Ascending aorta (tissue), 2 donors: ENCODE measurements at places on chromosomes 4 and X.
A peak's percentile ranks its signal among the peaks of the same experiment; 100 is the strongest.

DNA sequence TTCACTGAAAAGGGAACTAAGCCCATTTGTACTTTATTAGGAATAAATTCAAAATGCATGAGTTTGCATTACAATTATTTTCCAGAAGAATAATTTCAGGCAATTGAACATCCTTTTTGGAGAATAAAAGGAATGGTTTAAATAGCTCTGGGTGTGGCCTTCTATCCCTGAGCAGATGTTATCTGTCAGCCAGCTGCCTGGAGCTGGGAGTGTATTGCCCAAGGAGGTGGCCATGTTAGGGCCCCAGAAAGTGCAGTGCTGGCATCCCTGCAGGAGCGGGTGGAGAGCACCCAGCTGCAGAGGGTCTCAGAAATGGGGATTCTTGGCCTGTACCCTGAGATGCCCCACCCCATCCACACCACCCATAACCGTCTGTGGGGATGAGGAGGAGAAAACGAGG lies 21.6 kb upstream of the VEGFD start:
- H3K27ac ChIP-seq, result no peak overlapping the region
- no peak overlapping the region for H3K4me3 ChIP-seq
- H3K4me1 ChIP-seq, result no peaks in the 10 kb centered on the region

DNA sequence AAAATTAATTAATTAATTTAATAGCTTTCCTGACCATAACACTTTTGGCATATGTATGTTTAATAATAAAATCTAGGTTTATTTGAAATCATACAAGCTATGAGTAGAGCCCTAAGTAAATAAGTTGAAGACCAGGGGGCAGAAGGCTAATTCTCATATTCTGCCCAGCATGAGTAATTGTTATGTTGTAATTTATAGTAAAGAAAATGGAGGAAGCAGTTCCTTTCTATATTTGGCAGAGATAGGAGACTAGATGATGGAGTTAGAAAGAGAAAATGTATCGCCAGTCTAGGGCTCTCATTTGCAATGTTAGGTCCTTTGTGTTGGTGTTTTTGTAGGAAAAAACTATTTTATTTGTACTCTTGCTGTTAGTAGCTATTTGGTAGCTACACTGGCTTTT lies 89.1 kb downstream of the FNIP2 start:
- no peak overlapping the region for H3K4me3 ChIP-seq
- H3K27ac ChIP-seq, result no peak overlapping the region
- no peaks in the 10 kb centered on the region for H3K27me3 ChIP-seq
- peaks cover 40% of the 10 kb centered on the region for H3K36me3 ChIP-seq
- no peaks in the 10 kb centered on the region for H3K4me1 ChIP-seq
- DNase-seq, result no peak

- H3K4me1 ChIP-seq, result no peaks in the 10 kb centered on the region
- DNase-seq, result no peak
- no peaks in the 10 kb centered on the region for H3K27me3 ChIP-seq
- H3K27ac ChIP-seq, result no peak overlapping the region
Measured at GRCh38 chr4:148415500-148415899, 26.7 kb downstream of the NR3C2 start.

DNA sequence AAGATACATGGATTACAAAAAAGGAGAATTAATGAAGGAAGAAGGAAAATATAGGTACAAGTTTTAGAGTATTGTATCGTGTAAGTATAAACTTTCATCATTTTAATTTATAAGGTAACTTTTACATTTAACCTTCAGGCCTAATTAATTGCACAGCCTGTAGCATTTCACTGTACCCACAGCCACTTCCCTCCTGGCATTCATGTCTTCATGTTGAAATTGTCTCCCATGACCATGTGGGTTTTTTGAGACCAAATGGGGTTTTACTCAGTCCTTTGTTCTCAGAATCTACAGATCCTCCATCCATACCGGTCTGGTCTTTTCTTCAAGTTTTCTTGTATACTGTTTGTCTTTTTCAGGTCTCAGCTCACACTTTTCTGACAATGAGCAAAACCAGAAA lies 194.3 kb upstream of the CLNK start:
- no peaks in the 10 kb centered on the region for H3K27me3 ChIP-seq
- H3K36me3 ChIP-seq, result no peaks in the 10 kb centered on the region
- DNase-seq, result no peak

DNA sequence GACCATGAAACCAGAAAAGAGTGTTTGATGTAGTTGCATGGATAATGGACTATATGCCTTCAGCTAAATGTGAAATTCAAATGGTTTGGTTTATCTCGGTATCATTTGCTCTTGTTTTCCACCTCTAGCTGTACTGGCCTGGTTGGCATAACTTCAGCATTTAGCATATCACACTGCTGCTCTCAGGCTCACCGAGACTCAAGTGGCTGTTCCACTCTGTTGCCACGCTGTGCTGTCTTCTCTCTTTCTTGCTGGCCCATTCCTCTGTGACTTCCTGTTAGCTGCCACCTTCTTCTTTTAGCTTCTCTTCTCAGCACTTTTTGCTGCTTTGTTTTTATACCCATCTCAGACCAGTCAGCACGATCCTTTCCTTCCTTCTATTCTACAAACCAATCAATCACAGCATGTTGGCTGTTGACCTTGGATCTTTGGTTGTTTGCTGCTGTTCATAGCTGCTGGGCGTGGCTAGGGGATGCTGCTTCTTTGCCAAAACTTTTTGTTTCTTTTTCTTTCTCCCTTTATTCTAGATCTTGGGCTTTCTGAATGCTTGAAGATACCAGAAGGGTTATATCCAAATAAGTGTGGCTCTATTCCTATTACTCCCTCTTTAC lies 24.0 kb downstream of the INTS6L start:
- H3K36me3 ChIP-seq, result no peaks in the 10 kb centered on the region
- no peaks in the 10 kb centered on the region for H3K4me1 ChIP-seq
- DNase-seq, result no peak
- H3K27ac ChIP-seq, result no peak overlapping the region
- peak overlapping the region; percentile 19 for H3K4me3 ChIP-seq

DNA sequence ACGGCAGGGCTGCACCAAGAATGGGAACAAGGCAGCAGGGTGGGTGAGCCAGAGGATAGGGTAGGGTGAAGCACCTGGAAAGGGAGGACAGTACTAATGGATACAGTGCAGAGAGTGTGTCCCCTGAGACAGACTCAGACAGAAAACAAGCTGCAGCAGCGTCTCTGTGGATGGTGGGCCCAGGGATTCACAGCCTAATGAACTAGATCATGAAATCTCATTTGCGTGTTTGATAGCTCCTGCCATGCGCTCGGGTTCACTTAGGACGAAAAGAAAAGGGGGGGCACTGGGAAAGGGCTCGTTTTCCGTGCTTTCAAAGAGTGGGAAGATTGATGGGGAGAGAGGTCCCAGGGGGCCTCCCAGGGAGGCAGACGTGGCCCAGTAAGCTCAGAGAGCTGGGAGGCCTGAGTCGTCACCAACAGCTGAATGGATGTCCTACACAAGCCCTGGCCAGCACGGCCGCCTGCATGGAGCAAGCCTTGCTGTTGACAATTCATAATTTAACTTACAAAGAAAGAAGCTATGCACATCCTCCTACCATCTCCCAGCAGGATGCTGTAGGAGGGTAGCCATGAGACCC lies 446.9 kb downstream of the BCOR start:
- no peak overlapping the region for H3K4me3 ChIP-seq
- no peaks in the 10 kb centered on the region for H3K36me3 ChIP-seq
- DNase-seq, result no peak

GRCh38 chrX:108165383-108166111 lies 74.0 kb downstream of the ATG4A start:
- H3K4me1 ChIP-seq, result no peaks in the 10 kb centered on the region
- H3K27me3 ChIP-seq, result no peaks in the 10 kb centered on the region

DNA sequence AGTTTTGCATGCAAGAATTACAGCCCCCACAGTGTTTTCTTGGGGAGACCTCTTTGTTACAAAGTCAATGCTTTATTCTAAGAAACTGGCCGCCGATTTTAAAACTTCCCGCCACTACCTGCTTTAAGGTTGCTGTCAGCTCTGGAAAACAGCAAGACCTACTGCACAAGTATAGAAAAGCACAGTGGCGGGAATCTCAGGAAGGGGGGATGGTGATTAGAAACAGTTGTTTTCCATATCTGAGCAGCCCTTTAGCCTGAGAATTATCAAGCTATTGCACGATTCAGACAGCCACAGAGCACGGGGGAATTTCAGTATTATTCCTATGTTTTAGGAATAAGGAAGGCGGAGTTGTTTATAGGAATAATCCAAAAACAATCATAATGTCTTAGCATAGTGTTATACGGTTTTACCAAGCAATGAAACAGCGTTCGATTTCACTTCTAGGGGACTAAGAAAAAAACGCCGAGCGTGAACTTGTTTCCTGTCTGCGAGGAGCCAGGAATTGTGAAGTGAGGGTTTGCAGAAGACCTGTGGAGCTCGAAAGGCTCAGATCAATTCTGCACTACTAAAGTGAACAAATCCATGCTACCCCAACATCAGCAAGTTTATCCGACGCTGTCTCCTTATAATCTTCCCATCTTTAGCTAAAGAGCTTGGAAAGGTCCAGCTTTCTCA lies 81.3 kb downstream of the HMGN5 start:
- peak overlapping the region; percentile 57 for H3K4me3 ChIP-seq
- DNase-seq, result no peak
- peak overlapping the region; percentile 29 for H3K27ac ChIP-seq
- no peaks in the 10 kb centered on the region for H3K4me1 ChIP-seq
- H3K27me3 ChIP-seq, result no peaks in the 10 kb centered on the region

DNA sequence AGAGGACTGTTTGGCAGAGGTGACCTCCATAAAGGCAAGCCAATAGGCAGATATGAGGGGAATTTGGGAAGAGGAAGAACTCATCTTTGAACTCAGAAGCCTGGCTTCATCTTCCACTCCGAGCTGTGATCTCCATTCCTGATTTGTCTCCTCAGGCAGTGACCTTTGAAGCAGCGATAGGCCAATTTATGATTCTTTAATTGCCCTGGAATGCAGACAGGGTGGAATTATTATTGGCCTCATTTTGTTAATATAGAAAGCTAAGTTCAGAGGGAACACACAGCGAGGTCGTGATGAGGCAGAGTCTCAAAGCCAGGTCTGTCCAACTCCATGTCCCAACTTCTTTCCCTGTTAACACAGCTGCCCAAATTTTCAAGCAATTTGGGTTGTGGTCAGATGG lies 16.9 kb downstream of the RTL5 start:
- H3K4me1 ChIP-seq, result no peaks in the 10 kb centered on the region
- no peaks in the 10 kb centered on the region for H3K36me3 ChIP-seq
- no peak overlapping the region for H3K4me3 ChIP-seq
- no peaks in the 10 kb centered on the region for H3K27me3 ChIP-seq
- no peak for DNase-seq
- no peak overlapping the region for H3K27ac ChIP-seq

DNA sequence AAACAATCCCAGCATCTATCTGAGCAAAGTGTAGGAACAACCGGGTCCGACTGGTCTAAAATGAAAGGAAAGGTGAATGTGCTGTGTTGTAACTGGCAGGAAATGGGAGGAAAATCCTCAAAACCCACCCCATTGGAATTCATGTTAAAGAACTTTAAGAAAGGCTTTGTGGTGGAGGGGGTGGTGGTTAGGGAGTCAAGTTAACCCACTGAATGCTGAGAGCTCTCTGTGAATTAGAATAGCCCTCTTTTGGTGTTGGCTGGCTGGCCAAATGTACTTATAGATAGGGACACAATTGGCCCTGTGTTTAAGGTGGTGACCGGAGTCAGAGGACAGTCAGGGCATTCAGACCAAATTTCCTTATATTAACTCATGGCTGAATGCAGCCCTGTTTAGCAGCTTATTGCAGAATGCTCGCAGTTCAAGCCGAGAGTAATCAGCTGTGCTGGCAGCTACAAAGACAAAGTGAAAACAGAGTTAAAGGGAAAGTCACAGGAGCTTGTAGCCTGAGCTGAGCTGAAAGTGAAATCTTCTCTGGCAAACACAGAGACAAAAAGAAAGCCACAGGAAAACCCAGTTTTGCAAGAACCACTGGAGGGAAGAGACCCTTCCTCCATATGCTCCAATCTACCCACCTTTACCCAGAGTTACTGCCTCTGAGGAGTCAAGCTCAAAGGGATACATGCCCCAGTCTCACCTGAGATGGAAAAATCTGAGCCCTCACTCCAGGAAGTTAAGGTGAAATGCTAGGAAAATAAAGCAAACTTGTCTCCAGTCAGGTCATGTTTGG lies 38.5 kb upstream of the UGT2B7 start:
- no peaks in the 10 kb centered on the region for H3K4me1 ChIP-seq
- H3K27me3 ChIP-seq, result no peaks in the 10 kb centered on the region
- no peaks in the 10 kb centered on the region for H3K36me3 ChIP-seq
- DNase-seq, result no peak
- H3K4me3 ChIP-seq, result no peak overlapping the region
- H3K27ac ChIP-seq, result no peak overlapping the region
